ENCODE measurements at places on chromosomes 6 and 20.
A peak's percentile ranks its signal among the peaks of the same experiment; 100 is the strongest.

GRCh38 chr6:43702534-43703440, 15.2 kb upstream of the MRPS18A start:
- DNase-seq = no peak

DNA sequence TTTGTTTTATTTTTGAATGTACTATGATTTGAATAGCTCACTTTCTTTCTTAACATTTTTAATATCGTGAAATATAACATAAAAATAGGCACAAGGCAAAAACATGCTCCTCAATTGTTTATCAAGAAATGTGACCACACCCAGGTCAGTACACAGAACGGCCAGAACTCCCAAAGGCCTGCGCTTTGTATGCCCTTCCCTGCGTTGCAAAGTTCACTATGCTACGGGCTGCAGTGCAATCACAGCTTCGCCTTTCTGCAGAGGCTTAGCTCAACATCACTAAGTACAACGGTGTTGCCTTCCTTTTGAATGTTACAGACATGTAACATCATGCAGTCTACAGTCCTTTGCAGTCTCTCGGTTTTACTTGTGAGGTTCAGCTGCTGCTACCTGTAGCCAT, 333.4 kb downstream of the THBS2 start:
- no peak for DNase-seq

DNA sequence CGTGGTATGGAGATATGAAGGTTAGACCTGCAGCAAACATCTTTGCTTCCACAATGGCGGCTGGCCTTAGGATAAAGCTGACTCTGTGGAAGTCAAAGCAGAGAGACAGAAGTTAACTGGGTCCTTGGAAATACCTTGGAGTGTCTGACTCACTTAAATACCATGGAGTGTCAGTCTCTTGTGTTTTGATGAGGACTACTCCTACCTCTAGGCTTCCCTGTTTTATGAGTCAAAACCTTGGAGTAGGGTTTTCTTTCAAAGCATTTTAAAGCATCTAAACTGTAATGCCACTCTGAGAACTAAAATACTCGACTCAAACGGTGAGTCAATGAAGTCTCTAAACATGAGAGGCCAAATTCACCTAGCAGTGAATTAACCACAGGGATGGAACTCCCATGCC, 329.1 kb downstream of the SAMD5 start:
- DNase-seq = no peak

DNA sequence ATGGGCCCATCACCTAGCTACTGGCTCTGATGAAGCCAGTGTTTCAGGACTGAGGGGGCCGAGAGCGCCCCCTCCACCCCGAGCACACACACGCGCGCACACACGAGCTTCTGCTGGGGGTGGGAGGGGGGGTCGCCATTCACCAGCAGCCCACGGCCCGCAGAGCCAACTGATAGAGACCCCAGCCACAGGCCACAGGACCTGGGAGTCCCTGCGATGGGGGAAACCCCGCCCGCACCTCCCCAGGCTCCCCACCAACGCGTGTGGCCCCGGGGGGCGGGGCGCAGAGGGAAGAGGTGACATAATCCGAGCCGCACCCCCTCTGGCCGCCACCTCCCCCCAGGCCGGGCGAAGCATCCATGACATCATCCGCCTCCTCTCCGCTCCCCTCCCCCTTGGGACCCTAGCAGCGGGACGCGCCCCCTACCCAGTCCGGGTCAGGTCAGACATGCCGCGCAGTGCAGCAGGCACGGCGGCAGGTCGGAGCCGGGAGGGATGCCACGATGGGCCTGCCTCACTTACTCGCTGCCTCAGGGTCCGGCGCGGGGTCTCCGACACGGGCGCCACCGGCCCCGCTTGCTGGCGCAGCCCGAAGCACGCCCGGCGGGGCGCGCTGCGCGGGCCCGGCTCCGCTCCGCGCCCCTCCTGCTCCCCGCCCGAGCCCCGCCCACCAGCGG, at the start of gene LZTS3:
TSS of gene LZTS3 (minus strand) at position 617 of the 677 bp plus-strand sequence. CDS start 6,386 bp downstream, outside the sequence.
- peak; percentile 86 for DNase-seq

GRCh38 chr6:63636518-63637021, 968 bp downstream of the PHF3 start:
- DNase-seq = peak; percentile 54

- DNase-seq = no peak
These were observed 96.9 kb downstream of the TCP11 start for GRCh38 chr6:35044145-35044745.

GRCh38 chr20:49313283-49313682, 35.4 kb upstream of the ZNFX1 start:
- DNase-seq = no peak

DNA sequence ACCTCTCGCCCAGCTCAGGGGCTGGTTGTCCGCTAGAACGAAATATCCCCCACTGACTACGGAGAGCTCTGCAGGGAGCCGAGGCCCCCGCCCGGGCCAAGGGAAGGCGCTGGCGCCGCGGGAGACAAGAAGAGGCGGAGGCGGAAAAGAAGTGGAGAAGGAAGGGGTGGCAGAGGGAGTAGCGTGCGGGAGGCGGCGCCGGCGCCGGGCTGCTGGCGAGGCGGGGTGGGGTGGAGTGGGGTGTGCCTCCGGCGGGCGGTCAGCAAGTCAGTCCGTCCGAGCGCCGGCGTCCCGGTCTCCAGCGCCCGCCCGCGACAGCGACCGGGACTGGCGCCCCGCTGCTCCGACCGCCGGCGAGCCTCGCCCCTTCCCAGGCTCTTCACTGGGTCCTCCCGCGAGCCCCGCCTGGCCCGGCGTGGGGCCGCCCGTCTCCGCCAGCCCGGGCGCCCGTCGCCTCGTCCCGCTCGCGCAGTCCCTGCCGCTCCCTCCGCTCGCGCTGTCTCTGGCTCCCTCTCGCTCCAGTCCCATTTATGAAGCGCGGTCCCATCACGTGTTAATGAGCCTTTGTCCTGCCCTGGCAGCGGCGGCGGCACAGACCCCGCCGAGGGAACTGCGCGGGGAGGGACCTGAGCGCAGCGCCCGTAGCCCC, at the start of gene CNR1:
TSS of gene CNR1 (minus strand) at position 504 of the 649 bp plus-strand sequence. CDS start 21,073 bp downstream, outside the sequence.
- DNase-seq = no peak

DNA sequence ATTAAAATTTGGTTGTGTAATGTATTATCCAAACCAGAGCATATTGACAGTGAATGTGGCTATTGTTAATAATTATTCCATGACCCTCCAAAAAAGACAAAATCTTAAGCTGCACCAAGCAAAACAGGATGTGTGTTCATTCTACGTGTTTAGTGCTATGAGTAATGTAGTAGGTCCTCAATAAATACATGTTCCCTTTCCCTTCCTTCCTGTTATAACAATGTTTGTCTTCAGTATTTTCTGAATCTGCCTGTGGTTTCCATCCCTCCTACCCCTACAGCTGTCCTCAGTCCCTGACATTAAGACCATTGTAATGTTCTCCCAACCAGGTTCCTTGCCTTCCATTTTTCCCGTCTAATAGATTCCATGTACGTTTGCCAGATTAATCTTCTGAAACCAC, 163.8 kb downstream of the AIG1 start:
- no peak for DNase-seq

DNA sequence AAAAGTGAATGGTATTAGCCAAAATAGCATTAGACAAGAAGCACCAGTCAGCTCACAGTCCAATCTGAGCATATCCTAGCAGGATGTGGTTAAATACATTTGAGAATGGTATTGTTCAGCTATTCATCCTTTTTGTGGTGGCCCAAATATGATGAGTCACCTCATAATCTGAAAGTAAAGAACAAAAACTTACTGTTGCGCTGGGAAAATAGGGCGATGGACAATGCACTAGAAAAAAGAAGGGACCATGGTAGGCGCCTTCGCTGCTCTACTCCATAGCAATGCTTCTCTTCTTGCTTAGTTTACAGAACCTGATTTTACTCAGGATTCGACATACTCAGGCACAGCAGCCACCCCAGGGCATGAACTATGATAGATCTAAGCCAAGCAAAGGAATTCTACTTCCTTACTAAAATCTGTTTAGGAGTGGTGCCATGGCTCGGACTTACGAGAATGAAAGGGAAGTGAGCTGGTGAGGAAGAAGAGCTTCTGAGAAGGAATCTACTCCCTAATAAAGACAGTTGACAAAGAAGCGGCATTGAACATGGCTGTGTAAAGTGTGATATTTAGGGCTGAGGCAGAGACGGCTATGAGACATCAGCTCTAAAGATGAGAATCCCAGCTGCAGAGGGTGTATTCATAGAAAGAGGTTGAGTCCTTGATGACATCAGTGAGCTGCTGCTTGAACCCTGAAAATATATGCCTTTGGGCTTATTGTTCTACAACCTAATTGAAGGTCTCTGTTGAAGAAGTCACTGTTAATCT, 16.6 kb upstream of the FBXO9 start:
- DNase-seq = no peak

- no peak for DNase-seq
These were observed 193.3 kb downstream of the SASH1 start for GRCh38 chr6:148535976-148536375.

- DNase-seq = no peak
These were observed 178.5 kb downstream of the ARID1B start for GRCh38 chr6:156955494-156956183.

DNA sequence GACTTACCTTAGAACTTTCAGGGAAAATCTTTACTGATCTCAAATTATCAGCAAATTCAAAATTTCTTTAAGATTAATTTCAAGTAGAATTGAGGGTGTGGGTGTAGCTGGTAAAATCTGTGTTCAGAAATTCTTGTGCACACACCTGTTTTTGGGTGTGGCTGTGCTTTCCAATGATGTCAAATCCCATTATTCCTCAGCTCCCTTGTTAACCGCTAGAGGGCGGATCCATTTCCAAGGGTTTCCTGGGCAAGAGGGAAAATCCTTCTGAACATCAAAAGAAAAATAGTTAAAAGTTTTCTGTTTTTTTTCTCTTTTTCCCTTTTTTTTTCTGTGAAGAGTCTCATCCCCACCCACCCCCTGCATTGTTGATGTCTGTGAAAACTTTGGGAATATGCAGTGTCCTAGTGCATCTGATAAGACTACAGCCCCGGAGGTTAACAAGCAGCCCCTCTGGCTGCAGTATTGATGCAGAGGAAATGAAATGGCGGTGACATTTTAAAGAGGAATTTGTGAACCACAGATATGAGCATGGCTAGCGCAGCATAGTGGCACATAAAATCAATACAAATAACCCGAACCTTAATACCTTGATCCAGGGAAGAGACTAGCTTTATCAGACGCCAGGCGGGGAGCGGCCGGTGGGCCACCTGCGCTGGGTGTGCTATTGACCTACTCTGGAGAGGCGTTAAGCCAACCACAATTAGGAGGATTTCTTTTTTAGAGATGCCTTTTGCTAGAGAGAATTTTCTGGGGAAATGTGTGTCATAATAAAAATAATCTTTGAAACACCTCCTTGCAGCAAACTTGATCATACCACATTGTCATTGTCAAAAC, 130.9 kb downstream of the FOXA2 start:
- DNase-seq = no peak

DNA sequence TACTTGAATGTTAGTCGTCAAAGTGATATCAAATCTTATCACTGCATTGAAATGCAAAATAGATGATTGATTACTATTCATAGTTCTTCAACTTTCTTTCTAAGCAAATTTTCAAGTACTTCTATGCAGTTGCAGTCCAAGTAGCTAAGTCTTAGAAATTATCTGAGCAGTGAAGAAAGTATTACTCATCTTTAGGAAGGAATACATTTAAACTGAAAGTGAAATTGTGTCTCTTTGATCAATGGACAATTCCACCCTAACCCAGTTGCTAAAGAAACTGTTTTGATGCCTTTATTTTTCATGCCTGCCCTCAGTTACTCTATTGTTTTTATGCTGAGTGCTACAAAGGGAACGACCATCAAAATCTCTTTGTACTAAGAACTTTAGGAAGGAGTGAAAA, 337.4 kb downstream of the GRIK2 start:
- no peak for DNase-seq

- no peak for DNase-seq
These were observed 32.3 kb upstream of the SLC22A23 start for GRCh38 chr6:3489027-3489757.

DNA sequence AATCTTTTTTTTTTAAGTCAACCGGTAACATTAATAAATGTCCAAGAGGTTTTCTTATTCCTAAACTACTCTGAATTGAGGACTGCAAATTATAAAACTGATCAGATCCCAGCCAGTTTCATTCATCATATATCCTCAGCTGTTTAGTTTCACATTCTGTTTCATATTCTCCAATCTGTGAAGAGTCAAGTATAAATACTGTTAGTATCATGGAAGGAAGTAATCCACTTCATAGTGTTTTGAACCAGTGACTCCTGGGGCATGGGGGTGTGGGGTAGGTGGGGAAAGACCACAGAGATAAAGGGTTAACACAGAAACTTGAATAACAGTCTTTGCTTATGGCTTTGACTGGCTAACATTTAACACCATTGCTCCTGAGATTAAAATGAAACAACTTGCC, 69.9 kb downstream of the FYN start:
- no peak for DNase-seq

DNA sequence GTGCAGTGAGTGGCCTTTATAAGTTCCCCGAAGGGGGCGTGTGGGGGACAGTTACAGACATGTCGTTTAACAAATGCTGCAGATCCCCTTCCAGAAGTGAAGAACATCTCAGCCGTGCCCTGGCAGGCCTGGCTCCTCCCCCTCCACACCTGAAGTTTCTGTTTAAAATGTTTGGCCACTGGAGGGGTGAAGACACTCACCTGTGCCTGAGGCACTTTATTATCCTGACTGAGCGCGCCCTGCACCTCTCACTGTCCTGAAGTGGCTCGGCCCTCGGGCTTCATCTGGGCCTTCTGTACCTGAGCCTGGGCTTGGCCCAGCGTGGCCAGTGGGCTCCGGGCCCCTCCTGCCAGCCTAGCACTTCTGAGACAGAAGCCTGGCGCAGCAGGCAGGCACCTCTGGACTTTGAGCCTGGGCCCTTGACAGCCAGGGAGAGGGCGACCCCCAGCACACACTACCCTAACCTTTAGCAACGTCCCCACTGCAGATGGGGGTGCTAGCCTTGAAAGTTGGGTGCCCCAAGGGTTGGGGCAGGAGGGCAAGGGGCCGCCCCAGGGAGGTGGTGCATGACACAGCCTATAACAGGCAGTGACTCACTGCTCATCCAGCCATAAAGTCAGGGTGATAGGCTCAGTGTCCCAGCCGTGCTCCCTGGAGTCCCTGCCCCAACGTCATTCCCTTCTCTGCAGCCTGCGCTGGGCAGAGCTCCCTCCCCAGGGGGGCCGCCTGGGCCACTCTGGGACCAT, 13.6 kb upstream of the GATA5 start:
- no peak for DNase-seq

DNA sequence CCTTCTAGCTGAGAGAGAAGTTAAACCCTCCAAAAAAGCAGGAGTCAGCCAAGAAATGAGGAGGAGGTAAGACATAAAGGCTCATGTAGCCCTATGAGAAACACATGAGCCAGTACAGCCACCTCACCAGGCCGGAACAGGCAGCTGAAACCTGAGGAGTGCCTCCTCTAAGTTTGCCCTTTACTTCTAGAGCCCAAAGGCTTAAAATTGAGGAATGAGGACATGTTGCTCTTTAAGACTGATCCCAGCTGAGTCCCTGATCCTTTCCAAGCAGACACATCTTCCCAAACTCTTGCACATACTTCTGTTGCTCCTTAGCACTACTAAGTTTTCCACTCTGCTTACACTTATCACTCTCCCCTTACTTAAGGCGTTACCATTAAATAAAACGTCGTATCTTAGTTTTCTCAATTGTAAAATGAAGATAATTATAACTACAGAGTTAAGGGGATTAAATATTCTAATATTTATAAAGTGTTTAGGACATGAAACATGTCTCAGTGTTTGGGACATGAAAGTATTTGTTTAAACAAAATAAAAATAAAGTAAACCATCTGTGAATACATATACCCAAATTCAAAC, 124.0 kb downstream of the OGFRL1 start:
- no peak for DNase-seq

GRCh38 chr6:165768961-165769360, 105.9 kb upstream of the PDE10A start:
- no peak for DNase-seq

GRCh38 chr20:10478930-10479329, 43.8 kb downstream of the SLX4IP start:
- no peak for DNase-seq

- DNase-seq = peak; percentile 94
These were observed at the start of gene TNFAIP3 for GRCh38 chr6:137866914-137867684. Gene TNFAIP3 (plus strand): TSS chr6:137867259. CDS start chr6:137871228, 3,969 bp downstream.
